Fibroblast of pulmonary artery (primary cell): ENCODE measurements at places on chromosomes 2 and 18.
A peak's percentile ranks its signal among the peaks of the same experiment; 100 is the strongest.

DNA sequence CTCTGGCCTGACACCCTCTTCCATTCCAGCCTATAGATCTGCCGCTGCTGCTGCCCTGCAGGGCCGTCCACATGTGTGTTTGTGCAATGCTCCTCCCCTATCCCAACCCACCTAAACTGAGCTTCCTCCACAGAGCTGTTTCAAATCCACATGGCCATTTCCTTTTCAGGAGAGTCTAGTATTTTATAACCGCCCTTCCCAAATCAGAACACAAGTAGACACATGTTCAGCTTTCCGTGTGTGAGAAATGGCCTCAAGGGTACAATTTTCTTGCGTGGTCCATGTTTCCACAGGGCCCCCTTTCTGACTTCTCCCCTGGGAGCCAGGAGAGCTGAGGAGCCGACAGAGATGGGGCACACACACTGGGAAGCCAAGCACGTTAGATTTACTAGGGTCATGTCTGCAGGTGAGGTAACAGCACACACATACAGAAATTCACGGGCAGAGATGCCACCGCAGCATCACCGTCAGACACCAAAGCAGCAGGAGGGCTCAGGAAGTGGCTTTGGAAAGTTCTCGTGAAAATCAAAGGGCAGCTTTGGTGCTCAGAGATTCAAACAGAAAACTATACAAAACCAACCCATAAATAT lies 102.9 kb upstream of the TGFA start:
- DNase-seq = no peak

GRCh38 chr18:813172-814071 lies 1.4 kb upstream of the YES1 start:
- DNase-seq = peak; percentile 54

DNA sequence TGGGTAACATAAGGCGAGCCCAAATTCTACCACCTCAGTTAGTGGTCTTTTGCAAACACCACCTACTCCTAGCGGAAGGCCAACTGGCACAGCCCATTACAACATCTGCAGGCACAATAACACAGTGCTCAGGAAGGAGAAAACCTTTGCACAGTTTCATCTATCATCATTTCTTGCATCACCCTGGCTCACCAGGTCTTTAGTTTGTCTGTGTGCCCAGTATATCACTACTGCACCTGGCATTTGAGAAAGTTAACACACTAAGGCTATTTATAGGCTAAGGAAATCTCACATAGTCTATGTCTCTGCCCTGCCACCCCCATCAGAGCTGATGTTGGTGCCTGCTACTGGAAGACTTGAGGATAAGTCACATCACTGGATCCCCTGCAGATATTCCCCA lies 484.0 kb downstream of the SATB2 start:
- DNase-seq = no peak

GRCh38 chr2:85104228-85104627 lies 29.0 kb upstream of the TCF7L1 start:
- DNase-seq = no peak

- DNase-seq = no peak
These were observed 198.2 kb downstream of the SRBD1 start for GRCh38 chr2:45412754-45413379.
